Activated T-helper 1 cell treated with anti-CD3 and anti-CD28 coated beads, Interleukin-12 subunit alpha, Interleukin-12 subunit beta, Interleukin-2, Interleukin-4 antibody, amounts not matched to agents 30 ng/mL and 10 ng/mL and 1 ng/mL, durations not matched to agents 14 hours and 24 hours and 36 hours (primary cell): ENCODE measurements at places on chromosomes 4 and X. TPM values are rescaled to one million over a fixed set of nuclear protein-coding genes. Genes with fewer than 3 reads are reported as not detected.
A peak's percentile ranks its signal among the peaks of the same experiment; 100 is the strongest.

GRCh38 chrX:29082558-29082957 is 495.3 kb downstream of the IL1RAPL1 start:
- H3K27ac ChIP-seq: no peak overlapping the region
- no peaks in the 10 kb centered on the region for H3K36me3 ChIP-seq
- H3K4me3 ChIP-seq: no peak overlapping the region
- DNase-seq: no peak
- H3K27me3 ChIP-seq: no peaks in the 10 kb centered on the region

The HERC3 gene
- 12.8 and 14.2 TPM in 2 replicates for total RNA-seq

DNA sequence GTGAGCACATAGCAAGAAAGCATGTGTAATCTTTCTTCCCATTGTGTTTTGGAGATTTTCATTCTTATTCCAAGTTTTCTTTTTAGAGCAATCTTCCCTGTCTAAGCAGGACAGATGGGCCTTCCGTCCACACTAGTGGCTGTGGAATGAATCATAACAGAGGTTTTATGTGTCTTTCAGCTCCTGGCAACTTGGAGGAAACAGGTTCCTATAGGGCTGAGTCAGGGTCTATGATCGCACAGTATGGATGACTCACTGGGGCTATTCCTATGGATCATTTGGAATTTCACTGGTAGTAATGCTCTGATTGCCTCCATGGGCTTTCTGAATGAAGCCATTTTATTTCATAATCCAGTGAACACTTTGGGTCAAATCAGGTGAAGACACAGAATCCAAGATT is 51.8 kb upstream of the CBLL2 start:
- no peak overlapping the region for H3K27ac ChIP-seq
- H3K36me3 ChIP-seq: no peaks in the 10 kb centered on the region

The TMEM31 gene
- total RNA-seq: not detected in 2 replicates

GRCh38 chr4:72564184-72564583 is 4.8 kb downstream of the ADAMTS3 start:
- peaks cover 13% of the 10 kb centered on the region for H3K4me1 ChIP-seq
- no peak overlapping the region for H3K4me3 ChIP-seq
- DNase-seq: no peak
- no peak overlapping the region for H3K27ac ChIP-seq
- H3K27me3 ChIP-seq: peaks cover 34% of the 10 kb centered on the region

The NSG1 gene
- 0.18 and 0.27 TPM in 2 replicates for total RNA-seq

The GPRIN3 gene
- total RNA-seq: 37.1 and 39.0 TPM in 2 replicates

The POU3F4 gene
- not detected in 2 replicates for total RNA-seq

DNA sequence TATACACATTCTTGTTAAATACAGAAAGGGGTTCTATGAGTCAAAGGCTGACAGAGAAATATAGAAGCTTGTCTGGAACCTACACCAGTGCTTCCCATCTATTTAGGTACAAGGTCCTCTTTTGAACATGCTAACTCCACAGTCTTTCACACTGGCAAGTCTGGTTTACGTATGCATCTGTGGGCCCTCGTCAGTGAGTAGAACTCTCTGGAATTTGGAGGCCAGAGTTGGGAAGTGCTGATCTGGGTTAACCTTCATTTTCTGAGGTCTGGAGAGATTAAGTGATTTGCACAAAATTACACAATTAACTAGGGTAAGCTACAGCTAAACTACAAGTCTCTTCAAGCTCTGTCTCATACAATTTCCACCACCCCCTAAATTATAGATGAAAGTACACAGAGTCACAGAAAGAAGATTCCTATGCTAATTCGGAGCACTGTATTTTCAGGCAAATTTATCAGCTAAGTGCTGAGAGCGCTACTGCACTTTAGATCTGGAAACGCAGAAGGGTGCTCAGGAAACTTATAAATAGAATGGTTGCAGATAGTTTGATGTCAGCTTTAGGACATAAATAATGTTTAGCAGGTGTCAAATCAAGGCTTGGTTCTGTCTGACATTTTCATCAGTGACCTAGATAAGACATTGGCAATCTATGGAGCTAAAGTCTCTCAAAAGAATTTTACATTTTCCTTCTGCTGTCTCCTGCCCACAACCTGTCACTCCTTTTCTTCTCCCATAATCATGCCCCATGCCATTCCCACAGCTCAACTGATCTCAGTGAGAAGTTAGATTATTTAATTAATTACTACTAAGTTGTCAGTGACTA is 43.0 kb upstream of the PDLIM5 start:
- H3K36me3 ChIP-seq: no peaks in the 10 kb centered on the region
- H3K4me3 ChIP-seq: no peak overlapping the region
- no peak for DNase-seq
- peaks cover 9% of the 10 kb centered on the region for H3K27me3 ChIP-seq
- no peak overlapping the region for H3K27ac ChIP-seq
- no peaks in the 10 kb centered on the region for H3K4me1 ChIP-seq

The FUNDC2 gene
- total RNA-seq: 74.1 and 79.1 TPM in 2 replicates

GRCh38 chr4:76060506-76060905 is 14.0 kb upstream of the ART3 start:
- H3K4me1 ChIP-seq: peaks cover 64% of the 10 kb centered on the region
- no peak for DNase-seq
- H3K4me3 ChIP-seq: peak overlapping the region; percentile 12
- peak overlapping the region; percentile 61 for H3K27ac ChIP-seq
- peaks cover 2% of the 10 kb centered on the region for H3K36me3 ChIP-seq
- H3K27me3 ChIP-seq: no peaks in the 10 kb centered on the region

GRCh38 chrX:71181558-71181909 is 36.9 kb downstream of the NLGN3 start:
- H3K27me3 ChIP-seq: no peaks in the 10 kb centered on the region
- peak; percentile 29 for DNase-seq
- H3K4me1 ChIP-seq: peaks cover 22% of the 10 kb centered on the region
- peak overlapping the region; percentile 91 for H3K4me3 ChIP-seq

The SULT1E1 gene
- not detected in 2 replicates for total RNA-seq

The ATP5ME gene
- 217 and 224 TPM in 2 replicates for total RNA-seq

DNA sequence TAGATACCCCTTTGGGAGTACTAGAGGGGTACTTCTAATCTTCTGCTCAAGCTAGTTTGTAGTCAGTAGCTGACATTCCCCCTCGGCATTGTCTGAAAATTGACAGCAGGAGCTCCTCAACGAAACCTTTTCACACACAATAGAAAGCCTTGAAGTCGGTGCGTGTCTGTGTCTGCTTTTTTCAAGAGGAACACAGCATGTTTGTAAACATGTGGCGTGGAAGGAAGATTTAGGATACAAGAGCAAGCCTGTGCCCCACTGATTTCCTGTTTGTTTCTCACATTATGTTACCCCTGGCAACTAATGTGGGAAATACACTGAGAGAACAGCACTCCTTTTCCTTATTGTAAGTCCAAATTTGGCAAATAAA is 252.6 kb downstream of the ANKRD50 start:
- DNase-seq: no peak
- no peaks in the 10 kb centered on the region for H3K27me3 ChIP-seq
- no peak overlapping the region for H3K27ac ChIP-seq
- H3K36me3 ChIP-seq: no peaks in the 10 kb centered on the region

The ESX1 gene
- total RNA-seq: not detected in 2 replicates

GRCh38 chr4:663438-664428 is 10.3 kb downstream of the ATP5ME start:
- H3K27me3 ChIP-seq: no peaks in the 10 kb centered on the region
- H3K4me3 ChIP-seq: peak overlapping the region; percentile 86
- H3K27ac ChIP-seq: peak overlapping the region; percentile 68
- peaks cover 5% of the 10 kb centered on the region for H3K36me3 ChIP-seq
- peak; percentile 71 for DNase-seq
- peaks cover 8% of the 10 kb centered on the region for H3K4me1 ChIP-seq

- H3K27ac ChIP-seq: no peak overlapping the region
- peaks cover 34% of the 10 kb centered on the region for H3K27me3 ChIP-seq
Observed at GRCh38 chrX:20529711-20530110, 263.0 kb upstream of the RPS6KA3 start.
